COLO829 (cell line): ENCODE measurements at places on chromosomes 5 and 9.

DNA sequence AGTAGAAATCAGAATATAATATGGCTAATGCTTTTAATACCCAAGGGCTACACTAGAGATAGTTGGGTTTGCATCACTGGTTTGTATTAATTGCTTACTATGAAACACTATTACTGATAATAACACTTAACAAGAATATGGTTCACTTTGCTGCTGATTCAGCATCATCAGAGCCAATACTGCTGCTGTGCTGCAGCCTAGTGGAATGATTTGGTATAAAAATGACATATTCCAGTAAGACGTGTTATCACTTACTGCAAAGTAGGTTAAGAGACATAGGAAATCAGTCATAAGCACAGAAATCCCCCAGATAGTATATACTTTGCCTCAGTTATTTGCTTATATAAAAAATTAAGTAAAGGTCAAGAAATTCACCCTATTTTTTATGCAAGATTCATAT lies 2.8 kb downstream of the CDH10 start:
- no peak for DNase-seq

DNA sequence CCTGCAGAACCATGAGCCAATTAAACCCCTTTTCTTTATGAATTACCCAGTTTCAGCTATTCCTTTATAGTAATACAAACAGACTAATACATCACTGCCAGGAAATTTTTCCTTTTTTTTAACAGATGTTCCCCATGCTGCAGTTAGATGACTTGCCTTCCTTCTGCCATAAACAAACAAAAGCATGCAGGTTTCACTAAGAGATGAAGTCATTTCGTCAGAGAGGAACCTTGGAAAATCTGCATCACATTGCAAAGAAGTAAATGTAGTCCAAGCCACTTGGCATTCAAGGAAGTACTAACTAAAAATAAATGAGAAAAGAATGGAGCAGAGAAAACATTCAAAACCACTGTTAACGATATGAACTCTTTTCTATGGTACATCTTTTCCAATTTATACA lies 194.1 kb upstream of the EFNA5 start:
- DNase-seq, result no peak

DNA sequence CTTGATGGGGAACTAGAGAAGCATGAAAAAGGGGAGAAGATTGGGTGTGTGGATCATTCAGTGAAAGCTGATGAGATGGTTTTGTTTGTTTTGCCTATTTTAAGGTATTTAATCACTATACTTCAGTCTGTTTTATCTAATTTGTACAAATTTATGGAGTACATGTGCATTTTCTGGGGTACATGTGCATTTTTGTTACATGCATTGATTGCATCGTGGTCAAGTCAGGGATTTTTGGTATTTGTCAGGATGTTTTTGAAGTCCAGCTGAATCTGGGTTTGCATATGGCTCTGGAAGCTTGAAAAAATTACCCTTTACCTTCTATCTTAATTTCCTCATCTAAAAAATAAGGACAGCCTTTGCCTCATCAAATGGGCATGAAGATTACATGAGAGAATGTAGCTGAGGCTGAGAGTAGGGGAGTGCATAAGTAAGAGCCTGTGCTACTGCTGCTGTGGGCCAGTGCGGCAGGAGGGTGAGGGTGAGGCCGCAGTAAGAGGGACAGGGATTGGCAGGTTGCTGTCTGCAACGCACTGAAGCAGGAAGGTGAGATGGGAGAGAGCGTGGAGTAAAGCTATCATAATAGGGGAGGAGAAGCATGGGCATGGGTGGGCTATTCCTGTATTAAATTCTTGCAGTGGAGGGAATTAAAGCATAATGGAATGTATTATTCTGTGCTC lies 139.8 kb downstream of the NPR3 start:
- DNase-seq, result no peak

- DNase-seq, result no peak
Observed at GRCh38 chr5:172891716-172892421, 57.8 kb downstream of the ERGIC1 start.

- DNase-seq, result no peak
Observed at GRCh38 chr5:157708866-157709265, 22.4 kb upstream of the THG1L start.

- no peak for DNase-seq
Observed at GRCh38 chr5:106088462-106088861, 1582.3 kb downstream of the EFNA5 start.

DNA sequence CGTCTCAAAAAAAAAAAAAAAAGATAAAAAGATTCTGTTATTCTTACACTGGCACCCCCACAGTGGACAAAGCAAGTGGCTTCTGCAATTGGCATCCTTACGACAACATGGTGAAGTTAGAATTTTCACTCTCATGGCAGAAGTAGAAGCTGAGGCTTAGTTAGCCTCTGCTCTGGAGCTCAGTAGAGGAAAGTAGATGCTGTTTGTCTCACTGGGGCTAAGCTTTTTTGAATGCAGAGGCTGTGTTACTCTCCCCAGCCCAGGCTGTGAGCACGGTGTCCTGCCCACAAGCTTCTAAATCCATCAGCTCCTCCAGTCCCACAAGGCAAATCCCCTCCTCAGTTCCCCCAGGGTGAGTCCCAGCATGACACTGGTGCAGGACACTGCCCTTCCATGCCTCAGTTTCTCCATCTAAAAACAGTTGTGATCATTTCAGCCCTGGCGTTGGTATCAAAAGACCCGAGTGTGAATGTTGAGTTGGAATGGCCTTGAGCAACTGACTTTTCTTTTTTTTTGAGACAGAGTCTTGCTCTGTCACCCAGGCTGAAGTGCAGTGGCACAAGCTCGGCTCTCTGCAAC lies 22.6 kb upstream of the PHF19 start:
- no peak for DNase-seq

DNA sequence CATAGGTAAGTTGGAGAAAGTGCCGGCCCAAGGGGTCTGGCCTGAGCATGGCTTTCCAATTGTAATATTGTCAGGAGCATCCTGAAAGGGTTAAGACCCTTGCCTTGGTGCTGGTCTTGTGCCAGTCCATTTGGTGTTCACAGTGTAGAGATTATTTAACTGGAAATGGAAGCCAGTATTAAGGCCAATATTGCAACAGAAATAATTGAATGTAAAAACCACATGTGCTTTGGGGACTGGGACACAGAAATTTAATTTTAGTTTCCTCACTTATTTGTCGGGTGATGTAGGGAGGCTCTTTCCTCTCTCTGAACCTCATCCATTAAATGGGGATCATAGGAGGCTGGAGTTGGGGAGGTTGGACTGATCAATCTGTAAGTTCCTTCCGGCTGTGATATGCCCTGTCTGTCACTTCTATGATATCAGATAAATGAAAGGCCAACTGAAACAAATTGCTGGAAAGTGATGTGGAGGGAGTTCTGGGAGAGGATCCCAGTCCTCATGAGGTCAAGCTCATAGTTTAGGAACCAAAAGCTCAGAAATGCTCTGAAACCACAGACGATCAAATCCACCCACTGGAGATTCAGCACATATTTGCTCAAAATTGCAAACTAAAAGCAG lies 54.8 kb upstream of the COL15A1 start:
- no peak for DNase-seq
